Activated T-helper 9 cell treated with anti-CD3 and anti-CD28 coated beads, Interleukin-2, amount 50 U/mL, for 16 hours (primary cell): ENCODE measurements at places on chromosomes 3 and 15.
A peak's percentile ranks its signal among the peaks of the same experiment; 100 is the strongest.

GRCh38 chr3:100348727-100349126 lies 14.2 kb downstream of the NIT2 start:
- DNase-seq: no peak

- no peak for DNase-seq
Observed at GRCh38 chr15:73794443-73795133, 41.4 kb upstream of the INSYN1 start.

GRCh38 chr3:78969483-78969882 lies 798.3 kb downstream of the ROBO1 start:
- DNase-seq: no peak

- no peak for DNase-seq
Observed at GRCh38 chr3:138825336-138825735, 9.4 kb downstream of the PIK3CB start.

DNA sequence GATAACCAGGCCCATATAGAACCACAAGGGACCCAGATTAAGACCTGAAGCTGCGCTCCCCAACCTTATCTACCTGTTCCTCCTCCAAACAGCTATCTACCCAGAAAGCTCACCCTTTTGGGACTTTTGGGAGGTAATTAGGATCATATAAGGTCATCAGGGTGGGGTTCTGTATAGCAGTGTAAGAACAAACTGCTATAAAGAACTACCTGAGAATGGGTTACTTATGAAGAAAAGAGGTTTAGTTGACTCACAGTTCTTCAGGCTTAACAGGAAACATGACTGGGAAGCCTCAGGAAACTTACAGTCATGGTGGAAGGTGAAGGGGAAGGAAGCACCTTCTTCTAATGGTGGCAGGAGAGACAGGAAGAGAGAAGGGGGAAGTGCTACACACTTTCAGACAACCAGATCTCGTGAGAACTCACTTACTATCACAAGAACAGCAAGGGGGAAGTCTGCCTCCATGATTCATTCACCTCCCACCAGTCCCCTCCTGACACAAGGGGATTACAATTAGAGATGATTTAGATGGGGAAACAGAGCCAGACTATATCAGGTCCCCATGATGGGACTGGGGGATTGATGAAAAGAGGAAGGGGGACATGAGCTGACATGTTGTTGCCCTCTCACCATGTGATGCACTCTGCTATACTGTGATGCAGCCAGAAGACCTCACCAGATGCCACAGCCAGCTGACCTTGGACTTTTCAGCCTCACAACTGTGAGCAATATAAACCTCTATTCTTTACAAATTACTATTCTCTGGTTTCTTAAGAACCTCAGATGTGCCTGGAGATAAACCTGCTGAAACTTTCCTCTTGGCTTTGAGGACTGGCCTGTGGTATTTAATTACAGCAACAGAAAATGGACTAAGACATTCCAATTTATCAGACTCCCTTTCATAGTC lies 15.3 kb upstream of the FMN1 start:
- no peak for DNase-seq

DNA sequence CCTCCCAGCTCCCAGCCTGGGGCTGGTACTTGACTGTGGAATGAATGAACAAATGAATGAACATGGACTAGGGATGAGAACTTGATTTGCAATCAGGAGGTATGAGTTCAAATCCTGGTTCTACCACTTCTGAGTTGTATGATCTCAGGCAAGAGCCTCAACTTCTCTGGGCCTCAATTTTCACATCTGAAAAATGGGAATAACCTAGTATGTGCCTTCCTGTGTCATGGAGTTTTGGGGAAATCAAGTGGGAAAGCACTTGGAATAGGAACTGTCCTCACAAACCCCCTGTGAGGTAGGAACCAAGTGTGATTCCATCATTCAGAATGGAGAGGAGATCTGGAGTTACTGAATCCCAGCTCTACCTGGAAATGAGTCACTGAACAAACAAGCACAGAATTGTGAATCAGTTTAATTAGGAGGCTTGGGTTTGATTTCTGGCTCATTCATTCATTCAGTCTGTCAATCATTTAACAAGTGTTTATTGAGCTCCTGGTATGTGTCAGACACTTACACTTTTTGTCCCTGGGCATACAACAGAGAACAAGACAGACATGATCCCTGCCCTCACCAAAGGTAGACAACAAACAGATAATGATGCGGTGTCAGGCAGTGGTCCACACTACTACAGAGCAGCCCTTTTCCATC lies 29.7 kb downstream of the DNASE1L3 start:
- no peak for DNase-seq

- no peak for DNase-seq
Observed at GRCh38 chr3:174862101-174862500, 3.0 kb downstream of the NAALADL2 start.

DNA sequence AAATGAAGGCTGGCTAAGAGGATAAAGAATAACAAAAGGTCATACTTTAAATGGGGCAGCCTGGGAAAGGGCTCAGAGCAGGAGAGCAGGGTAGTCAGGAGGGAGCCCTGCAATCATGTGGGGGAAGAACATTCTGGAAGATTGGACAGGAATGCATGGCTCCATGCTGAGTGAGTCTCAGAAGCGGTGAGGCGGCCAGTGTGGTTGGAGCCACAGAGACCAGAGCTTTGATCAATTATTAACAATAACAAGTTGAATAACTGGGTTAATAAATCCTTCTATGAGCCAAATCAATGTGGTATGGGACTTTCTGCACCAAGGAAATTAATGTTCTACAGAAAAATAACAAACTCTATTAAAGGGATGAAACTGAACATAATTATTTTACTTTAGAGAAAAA lies 57.9 kb upstream of the DCUN1D1 start:
- no peak for DNase-seq

DNA sequence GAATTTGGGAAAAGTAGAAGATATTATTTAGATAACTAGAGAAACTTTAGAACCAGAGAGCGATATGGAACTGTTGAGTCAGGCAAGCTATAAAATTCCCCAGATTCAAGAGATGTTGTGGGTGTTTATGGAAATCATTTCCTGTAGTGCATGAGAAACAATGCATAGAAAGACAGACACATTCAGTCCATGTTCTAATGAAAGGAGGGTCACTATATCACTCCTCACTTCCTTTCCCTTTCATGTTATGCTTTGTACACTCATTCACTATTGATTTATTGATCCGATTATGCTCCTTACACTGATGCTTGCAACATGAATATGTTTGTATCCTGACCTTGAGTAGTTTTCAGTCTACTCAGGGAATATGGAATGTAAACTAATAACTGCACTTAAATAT lies 1459.9 kb upstream of the ALCAM start:
- DNase-seq: no peak

- DNase-seq: no peak
Observed at GRCh38 chr15:72890043-72890442, 106.5 kb upstream of the ADPGK start.

DNA sequence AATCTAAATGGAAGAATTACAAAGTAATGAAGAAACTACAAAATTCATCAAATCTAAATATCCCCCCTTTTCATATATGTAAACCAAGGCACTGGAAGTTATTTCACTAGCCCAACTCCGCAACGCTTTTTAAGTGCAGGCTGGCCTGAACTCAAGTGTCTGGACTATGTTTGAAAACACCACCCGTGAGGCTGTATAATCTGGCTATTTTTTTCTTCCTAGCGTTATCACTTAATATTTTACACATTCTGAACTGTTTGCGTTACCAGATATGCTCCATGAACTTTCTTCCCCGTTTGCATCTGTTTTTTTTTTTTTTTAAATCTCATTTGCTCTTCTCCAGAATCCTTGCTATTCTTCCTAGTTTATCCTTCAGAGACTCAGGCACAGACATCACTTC lies 619.5 kb upstream of the CBLB start:
- DNase-seq: no peak

- DNase-seq: peak; percentile 40
Observed at GRCh38 chr15:68783226-68784058, 37.3 kb downstream of the ANP32A start.

DNA sequence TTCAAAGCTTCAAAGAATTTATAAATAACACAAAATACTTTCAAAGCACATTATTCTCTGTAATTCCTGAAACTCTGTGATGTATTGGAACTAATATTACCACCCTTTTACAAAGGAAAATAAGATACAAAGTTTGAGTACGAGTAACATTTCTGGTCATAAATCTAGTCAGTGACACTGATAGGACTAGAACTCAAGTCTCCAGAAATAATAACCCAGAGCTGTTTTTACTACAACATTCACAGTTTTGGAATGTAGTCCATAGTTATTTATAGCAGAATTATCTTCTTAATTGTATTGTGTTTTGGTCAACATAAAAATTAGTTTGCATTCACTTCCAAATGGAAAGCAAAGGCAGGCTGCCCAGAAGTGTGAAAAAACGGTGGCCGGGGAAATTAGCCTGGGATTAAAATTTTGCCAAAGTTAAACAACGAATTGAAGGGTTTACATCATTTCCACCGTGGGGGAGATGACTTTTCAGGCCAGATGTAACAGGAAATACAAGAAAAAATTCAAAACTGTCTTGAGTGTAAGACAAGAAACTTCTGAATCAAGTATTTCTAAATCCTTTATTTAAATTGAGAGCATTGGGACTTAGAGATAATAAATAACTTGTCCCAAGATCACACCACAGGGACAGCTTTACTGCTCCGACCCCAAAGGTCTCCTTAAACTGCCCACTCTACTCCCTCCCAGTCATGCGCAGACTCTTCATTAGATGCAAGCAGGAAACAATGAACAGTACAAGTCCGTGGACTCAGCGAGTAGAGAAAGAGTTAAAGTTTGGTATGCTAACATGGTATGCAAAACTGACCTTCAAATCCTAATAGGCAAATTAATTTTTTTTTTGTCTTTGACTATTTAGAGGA lies 74.3 kb upstream of the VGLL4 start:
- DNase-seq: no peak

DNA sequence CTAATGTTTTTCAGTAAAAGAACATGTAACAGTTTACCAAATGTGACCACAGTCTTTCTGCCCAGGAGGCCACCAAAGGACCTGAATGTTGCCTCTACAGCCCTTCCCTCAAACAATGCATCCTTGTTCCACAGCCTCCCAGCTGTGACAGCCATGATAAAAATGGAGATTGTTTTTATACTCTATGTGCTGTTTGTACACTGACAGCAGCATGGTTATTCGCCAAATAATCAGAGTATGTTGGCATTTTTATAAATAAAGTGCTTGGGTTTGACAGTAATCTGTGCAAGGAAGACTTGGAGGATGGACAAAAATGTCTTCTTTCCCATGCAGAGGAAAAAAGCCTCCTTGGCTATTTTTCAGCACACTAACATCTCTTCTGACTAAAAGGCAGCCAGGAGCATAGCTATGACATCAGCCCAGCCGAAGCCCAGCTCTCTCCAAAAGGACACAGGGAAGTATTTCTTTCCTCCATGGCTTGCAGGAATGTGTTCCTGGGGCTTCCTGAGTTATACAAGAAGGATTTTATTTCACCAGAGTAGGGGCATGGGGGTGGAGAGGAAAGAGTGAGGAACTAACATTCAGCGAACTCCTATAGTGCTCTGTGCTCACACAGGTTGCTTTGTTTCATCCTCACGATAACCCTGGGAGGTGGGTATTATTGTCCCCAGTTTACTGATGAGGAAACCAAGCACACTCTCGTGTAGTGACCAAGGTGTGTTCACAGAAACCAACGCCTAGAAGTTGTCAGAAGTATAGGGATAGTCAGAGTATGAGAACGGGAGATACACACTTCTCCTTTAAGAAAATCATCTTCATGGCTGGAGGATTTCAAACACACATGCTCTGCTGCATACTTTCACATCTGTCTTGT lies 339.7 kb downstream of the MECOM start:
- no peak for DNase-seq

DNA sequence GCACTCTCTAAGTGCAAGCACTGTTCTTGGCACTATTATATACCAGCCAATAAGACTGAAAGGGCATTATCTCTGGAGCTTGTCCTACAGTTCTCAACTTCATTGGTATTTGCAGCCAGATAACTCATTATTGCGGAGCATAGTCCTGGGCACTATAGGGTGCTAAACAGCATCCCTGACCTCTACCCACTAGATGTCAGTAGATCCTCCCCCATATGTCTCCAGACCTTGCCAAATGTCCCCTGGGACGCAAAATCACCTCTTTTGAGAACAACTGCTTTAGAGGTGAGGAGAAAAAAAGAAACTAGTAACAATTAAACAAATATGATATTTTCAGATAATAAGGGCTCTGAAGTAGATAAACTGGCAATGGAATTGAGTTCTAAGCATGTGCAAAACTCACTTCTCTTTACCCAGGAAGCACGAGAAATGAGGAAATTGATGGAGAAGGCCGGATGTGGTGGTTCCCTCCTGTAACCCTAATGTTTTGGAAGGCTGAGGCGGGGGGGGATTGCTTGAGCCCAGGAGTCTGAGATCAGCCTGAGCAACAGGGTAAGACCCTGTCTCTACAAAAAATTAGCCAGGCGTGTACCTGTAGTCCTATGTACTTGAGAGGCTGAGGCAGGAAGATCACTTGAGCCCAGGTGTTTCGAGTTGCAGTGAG lies 61.4 kb downstream of the FRMD4B start:
- no peak for DNase-seq

DNA sequence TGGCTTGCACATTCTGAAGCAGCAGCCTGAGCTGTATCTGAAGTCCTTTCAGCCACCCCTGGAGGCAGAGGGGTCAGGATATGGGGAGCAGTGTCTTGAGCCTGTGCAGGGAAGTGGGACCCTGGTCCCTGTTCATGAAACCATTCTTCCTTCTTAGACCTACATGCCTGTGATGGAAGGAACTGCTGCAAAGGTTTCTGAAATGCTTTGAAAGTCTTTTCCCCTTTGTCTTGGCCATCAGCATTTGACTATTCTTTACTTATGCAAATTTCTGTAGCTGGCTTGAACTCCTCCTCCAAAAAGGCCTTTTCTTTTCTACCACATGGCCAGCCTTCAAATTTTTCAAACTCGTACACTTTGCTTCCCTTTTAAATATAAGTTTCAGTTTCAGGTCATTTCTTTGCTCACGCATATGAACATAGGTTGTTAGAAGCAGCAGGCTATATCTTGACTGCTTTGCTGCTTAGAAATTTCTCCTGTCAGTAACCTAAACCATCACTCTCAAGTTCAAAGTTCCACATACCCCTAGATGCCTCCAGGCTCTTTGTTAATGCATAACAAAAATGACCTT lies 62.3 kb downstream of the GALK2 start:
- DNase-seq: no peak

DNA sequence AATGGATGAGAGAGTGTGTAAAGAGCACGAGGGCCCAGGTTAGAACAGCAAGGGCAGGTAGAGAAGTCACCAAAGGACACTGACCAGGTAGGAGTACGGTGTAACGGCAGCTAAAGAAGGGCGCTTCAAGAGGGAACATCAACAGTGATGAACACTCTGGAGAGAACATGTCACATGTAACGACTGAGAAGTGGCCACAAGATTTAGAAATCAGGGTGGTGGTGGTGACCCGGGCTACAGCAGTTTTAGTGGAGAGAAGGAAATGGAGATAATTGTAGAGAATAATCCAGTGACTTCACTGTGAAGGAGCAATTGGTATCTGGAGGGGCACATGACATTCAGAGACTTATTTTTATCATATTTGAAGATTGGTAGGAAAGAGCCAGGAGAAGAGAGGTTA lies 1.2 kb upstream of the C15orf40 start:
- DNase-seq: no peak
